ENCODE measurements at places on chromosomes 2 and 18. TPM values are rescaled to one million over a fixed set of nuclear protein-coding genes. Genes with fewer than 3 reads are reported as not detected.

DNA sequence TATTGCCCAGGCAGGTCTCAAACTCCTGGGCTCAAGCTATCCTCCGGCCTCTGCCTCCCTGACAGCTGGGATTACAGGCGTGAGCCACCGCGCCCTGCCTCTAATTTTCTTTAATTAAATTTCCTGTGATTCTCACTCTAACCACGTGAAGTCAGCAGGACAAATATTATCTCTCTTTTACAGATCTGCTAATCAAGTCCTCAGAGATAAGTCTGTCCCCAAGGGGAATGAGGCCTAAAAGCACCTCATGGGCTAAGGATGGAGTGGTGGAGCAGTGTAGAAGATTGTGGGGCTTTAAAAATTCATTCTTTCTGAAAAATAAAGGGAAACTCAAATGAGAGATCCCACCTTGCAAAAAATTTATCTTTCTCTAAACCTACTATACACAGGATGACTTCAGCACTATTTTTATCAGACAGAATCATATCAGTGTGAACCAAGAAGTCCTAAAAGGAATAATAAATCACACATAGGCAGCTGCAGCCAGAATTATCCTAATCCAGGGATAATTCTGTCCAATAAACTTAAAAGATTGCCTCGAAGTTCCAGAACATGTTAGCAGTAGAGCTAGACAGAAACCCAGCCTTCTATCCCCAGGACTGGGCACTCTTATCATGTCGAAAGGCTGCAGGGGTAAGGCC lies 38.3 kb upstream of the BMPR2 start:
- no peak for DNase-seq

DNA sequence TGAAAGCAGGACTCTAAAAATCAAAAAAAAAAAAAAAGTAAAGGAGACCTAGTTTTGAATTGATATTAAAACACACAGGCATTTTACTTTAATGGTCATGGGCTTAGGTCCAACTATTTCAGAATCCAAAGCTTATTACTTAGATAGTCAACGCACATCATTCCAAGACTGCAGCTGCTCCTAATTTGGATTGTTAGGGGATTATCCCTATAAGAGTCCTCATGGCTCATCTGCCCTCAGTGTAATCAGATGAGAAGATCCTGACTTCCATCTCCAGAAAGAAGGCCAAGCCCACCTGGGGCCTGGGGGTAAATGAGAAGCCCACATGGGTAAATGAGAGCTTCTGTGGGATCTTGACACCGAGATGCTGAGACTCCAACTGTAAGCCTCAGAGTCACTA lies 424.2 kb downstream of the NRXN1 start:
- DNase-seq: no peak

GRCh38 chr18:74951165-74951760 lies 257.7 kb downstream of the PTGR3 start:
- peak; percentile 68 for DNase-seq

- no peak for DNase-seq
These were observed 327.6 kb upstream of the ZEB2 start for GRCh38 chr2:144847347-144848080.

DNA sequence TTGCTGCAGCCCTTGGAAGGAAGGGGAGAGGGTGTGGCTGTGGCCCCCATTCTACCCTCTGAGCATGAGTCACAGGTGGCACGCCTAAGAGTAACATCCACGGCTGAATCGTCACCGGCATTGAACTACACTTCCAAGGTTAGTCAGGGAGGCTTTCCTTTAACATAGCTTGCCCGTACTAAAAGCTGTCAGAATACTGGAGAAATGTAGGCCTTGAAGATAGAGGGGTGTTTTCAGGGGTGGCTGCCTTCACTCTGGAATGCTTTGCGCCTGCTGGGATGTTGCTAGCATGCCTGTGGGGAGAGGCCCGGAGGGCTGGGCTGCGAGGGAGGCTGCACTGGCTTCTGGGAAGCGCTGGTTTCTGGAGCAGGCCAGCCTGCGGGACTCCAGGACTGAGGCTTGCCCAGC lies 333.7 kb downstream of the AGAP1 start:
- no peak for DNase-seq

Gene UGT1A4
- not detected for total RNA-seq

Gene PLEKHM3
- total RNA-seq: 24.3 TPM

Gene GALR1
- under 0.01 TPM for total RNA-seq

- no peak for DNase-seq
These were observed 1.4 kb downstream of the C2orf81 start for GRCh38 chr2:74420006-74420405.

GRCh38 chr2:221850076-221850475 lies 278.0 kb upstream of the EPHA4 start:
- no peak for DNase-seq

Gene CNRIP1
- total RNA-seq: 35.7 TPM

DNA sequence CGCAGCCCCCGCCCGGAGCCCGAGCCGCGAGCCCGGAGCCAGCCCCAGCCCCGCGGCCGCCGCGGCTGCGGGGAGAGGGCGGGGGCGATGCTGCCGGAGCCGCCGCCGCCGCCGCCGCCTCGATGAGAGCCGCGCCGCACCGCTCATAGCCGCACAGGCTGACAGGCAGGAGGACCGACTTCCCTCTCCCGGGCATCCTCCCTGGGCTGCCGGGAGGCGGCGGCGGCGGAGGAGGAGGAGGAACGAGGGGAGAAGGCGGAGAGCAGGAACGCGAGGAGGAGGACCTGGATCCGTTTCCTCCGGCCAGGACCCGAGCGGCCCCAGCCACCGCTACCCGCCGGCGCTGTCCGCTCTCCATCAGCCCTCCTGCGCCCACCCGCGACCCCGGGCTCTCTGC lies 370 bp downstream of the KLHL29 start:
- no peak for DNase-seq

- no peak for DNase-seq
These were observed 98.1 kb downstream of the SMAD2 start for GRCh38 chr18:47832348-47832747.

Gene PHLPP1
- total RNA-seq: 19.9 TPM

- no peak for DNase-seq
These were observed 593 bp upstream of the NRBP1 start for GRCh38 chr2:27427863-27428212.

Gene NTSR2
- total RNA-seq: not detected

DNA sequence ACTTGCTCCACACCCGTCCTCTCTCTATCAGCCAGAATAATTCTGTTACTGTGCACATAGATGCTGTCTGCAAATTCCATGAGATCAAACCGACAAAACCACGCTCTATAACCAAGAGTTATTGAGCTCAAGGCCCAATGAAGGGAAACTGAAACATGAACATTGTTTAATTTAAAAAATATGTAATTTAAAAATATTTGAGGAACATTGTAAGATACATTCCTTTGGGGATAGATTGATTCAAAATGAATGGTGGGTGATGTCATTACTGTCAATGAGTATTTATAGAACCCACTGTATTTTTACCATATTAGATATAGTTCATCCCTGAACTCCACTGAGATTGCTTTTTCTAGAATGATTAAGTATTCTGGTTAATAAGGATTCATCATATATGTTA lies 50.4 kb downstream of the NCKAP5 start:
- DNase-seq: no peak

GRCh38 chr2:28828382-28828781 lies 17.7 kb downstream of the SPDYA start:
- DNase-seq: no peak

GRCh38 chr18:22186484-22186971 lies 17.1 kb downstream of the GATA6 start:
- DNase-seq: no peak

Gene SEPTIN10
- 116 TPM for total RNA-seq

Gene RSAD2
- 4.8 TPM for total RNA-seq

DNA sequence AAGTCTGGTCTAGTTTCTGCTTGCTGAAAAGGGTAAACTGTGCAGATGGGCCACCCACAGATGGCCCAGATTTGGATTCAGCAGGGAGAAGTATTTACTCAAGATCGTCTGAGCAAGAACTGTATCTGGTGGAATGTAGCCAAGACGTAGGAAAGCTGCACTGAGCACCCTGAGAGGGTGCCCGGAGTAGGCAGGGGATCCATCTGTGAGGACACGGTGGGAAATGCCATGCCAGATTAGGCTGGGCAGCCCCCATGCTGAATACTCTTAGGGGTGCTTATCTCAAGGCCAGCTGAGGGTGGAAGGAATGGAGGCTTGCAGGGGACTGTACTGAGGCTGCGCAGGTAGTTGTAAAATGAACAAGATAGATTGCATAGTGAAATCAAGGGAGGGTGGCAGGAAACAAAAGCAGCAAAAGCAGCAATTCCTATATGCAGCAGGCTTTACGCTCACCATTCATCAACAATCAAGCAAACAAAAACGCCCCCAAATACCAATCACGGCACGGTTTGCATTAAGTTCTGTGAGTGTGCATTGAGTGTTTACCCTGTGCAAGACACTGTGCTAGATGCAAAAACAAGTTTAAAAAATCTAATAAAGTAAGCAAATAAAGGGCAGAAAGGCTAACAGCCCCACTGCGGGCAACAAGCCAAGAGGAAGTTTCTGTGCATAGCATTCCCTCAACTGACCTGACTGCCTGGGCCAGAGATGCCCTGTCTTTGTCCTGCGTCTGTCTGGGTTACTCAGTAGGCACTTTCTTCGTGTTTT lies 32.2 kb upstream of the LPIN2 start:
- peak; percentile 58 for DNase-seq

- DNase-seq: no peak
These were observed 408.2 kb upstream of the HNRNPA3 start for GRCh38 chr2:176804392-176804791.

Gene CCDC178
- 4.6 TPM for total RNA-seq

GRCh38 chr2:240628808-240629618 lies 3.7 kb downstream of the GPR35 start:
- DNase-seq: peak; percentile 44

DNA sequence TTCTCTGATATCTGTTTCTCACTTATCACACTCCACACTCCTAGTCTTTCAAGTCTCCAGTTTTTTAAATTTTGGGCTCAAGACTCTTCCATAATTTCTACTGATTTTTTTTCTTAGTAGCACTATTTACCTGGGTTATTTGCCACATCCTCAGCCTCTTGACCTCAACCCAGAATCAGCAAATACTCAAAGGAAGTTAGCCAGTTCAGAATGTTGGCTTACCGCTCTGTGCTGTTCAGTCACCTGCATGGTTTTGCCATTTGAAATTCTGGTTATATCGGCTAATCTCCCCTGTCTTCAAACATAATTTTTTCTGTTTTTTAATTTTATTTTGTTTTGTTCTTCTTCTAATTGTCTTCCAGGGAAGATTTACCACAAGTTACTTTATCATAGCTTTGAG lies 412.6 kb downstream of the PTH2R start:
- DNase-seq: no peak

DNA sequence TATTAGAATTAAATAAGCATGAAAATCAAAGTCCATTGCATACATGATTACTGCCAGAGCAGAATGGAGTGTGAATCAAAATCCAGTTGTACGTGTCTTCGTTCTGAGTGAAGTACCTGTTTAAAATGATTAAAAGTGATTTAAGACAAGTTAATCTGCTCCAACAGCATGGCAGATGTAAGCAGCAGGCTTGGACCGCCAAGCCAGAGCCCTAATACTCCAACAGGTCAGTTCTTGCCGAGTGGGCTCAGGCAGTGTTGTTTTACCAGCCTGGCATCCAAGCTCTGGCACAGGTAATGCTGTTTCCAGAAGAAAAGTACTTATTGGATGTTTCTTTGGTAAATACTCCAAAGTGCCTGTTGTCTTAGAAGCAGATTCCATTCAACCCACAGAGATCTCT lies 171.4 kb upstream of the EPAS1 start:
- DNase-seq: no peak

- no peak for DNase-seq
These were observed 8.9 kb downstream of the TFPI start for GRCh38 chr2:187545238-187545751.

- DNase-seq: no peak
These were observed 60.2 kb upstream of the CAVIN2 start for GRCh38 chr2:191907091-191907490.

Data from breast epithelium (tissue), 4 donors.